Tibial nerve (tissue), 4 donors: ENCODE measurements at places on chromosomes 2 and 18. TPM values are rescaled to one million over a fixed set of nuclear protein-coding genes. Genes with fewer than 3 reads are reported as not detected.

The MYO1B gene
- total RNA-seq = 44.4 TPM

- no peak for DNase-seq
Observed at GRCh38 chr2:170321526-170321925, 143.6 kb downstream of the MYO3B start.

DNA sequence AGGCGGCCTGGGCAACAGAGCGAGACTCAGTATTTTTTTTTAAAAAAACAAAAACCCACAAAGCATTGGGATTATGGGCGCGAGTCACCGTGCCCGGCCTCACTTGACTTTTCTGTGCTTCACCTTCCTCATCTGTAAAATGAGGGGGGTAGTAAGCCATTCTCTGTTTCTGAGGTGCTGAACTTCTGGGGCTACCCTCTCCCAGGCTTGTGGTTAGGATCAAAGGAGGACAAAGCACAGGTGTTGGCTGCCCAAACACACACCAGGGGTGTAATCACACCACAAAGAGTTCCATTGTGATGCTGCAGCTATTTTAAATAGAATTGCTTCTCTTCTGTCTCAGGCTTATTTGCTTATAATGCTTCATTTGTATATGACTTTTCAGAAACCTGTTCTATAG is 35.8 kb upstream of the INHBB start:
- DNase-seq = no peak

GRCh38 chr2:83234246-83234645 is 1224.8 kb downstream of the SUCLG1 start:
- DNase-seq = no peak

DNA sequence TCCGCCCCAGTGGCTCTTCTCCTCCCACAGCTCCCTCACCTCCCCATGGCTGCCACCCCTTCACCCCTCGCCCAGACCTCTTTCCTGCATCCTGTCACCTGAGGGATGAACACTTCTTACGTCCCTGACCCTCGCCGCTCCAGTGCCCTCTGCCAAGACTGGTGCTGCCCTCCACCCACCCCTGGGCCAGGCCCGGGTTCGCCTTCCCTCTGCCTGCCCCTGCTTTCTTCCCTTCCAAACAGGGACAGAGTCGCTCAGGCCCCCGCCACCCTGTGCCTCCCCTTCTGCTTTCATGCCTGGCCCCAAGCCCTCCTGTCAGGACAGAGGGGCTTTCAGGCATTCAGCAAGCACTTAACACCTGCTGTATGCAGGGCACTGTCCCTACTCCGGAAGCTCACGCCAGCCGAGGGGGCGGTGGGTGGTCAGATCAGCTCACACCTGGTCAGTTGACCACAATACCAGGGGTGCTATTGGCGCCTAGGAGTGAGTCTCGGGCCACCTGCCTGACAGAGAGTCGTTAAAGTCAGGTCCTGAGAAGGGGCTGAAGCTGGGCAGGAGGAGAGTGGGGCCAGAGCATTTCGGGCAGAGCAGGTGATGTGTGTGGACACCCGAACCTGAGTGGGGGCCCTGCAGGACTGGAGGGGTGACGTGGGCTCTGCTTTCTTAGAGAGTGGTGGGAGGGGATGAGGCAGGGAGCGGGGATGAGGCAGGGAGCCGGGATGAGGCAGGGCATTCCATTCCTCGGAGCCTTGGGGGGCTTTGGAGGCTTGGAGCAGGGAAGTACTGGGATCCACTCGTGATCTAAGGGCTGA is 26.0 kb upstream of the HPCAL1 start:
- DNase-seq = no peak
